T-cell (primary cell): ENCODE measurements at places on chromosomes 3 and 15. TPM values are rescaled to one million over a fixed set of nuclear protein-coding genes. Genes with fewer than 3 reads are reported as not detected.

ZNF619 gene
- 7.3 TPM for total RNA-seq

DNA sequence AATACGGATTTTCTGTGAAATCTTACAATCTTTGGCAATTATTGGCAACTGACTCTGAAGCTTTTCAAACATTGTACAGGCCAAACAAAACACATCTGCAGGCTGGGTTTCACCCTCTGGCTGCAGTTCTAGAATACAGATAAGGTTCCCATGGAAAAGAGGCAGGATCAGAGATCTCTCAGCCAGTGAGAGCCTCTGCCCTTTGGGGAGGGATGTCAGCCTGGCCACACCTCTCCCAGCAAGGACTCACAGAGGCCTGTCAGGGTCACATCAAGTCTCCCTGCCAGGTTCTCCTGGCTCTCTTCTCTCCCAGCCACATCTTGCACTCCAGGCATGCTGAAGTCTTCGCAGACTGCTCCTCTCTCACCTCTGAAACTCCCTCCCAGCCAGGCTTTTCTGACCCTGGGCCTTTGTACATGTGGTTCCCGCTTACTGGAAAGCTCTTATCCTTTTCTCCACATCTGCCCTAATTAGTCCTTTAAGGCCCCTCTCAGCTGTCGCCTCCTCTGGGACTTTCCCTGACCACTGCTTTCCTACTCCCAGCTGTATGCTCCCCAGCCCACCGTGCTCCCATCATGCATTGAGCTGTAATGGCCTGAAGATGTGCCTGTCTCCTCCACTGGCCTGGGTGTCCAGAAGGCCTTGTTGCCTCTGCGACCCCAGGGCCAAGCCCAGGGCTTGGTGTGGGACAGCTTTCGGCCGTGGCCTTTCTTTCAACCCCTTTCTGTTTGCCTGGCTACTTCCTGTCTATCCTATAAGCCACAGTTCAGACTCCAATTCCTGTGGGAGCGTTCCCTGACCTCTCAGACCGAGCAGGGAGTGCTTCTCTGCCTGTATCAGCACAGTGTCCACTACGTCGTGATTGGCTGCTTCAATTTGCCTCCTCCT lies 4.3 kb downstream of the RBP1 start:
- H3K36me3 ChIP-seq: no peaks in the 10 kb centered on the region
- no peak overlapping the region for H3K4me3 ChIP-seq
- H3K27me3 ChIP-seq: peaks cover 26% of the 10 kb centered on the region

RTP4 gene
- total RNA-seq: 6.0 TPM

CAMP gene
- not detected for total RNA-seq

DNA sequence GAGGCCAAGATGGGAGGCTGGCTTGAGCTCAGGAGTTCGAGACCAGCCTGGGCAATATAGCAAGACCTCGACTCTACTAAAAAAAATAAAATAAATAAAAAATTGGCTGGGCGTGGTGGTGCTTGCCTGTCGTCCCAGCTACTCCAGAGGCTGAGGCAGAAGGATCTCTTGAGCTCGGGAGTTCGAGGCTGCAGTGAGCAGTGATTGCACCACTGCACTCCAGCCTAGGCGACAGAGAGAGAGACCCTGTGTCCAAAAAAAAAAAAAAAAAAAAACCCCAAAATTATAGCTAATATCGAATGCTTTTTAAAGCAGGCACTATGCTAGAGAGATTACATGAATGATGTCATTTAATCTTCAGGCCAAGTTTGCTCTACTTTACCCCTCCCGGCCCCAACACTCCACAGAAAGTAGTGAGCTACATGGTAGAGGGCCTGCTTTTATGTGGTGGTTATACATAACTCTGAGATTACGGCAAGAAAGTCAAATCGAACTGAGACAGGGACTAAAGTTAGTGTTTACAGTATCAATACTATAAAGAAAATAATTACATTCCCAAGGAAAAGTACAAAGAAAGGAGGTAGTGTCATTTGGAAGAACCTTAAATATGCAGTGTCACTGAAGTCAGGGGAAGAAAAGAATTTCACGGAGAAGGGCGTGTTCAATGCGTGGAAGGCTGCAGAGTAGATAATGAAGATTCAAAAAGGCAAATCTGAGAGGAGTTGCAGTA lies 1.1 kb downstream of the ADPGK start:
- peak overlapping the region; percentile 88 for H3K27ac ChIP-seq
- H3K4me3 ChIP-seq: peak overlapping the region; percentile 95
- H3K27me3 ChIP-seq: no peaks in the 10 kb centered on the region
- DNase-seq: no peak
- peaks cover 47% of the 10 kb centered on the region for H3K4me1 ChIP-seq

GRCh38 chr3:151346292-151346691 lies 16.9 kb upstream of the P2RY13 start:
- no peak overlapping the region for H3K4me3 ChIP-seq
- H3K27ac ChIP-seq: no peak overlapping the region
- no peaks in the 10 kb centered on the region for H3K36me3 ChIP-seq
- H3K4me1 ChIP-seq: no peaks in the 10 kb centered on the region

DNA sequence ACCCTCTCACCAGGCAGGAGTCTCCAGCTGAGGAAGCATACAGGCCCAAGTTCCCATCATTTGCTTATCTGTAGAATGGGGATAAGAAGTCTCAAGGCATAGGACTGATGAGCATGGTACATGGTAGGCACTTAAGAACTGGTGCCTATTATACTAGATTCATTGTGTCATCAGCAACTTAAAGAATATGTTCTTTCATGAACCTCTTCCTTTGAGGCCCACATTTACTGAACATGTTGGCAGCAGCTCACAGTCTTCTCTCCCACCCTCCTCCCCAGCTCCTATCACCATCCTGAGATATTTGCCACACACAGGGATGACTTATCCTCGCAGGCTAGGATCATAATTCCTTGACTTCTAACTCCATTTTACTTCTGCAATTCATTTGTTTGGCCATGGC lies 142.5 kb downstream of the PDE8A start:
- H3K36me3 ChIP-seq: no peaks in the 10 kb centered on the region
- no peak overlapping the region for H3K27ac ChIP-seq
- no peaks in the 10 kb centered on the region for H3K27me3 ChIP-seq
- H3K4me3 ChIP-seq: no peak overlapping the region

DNA sequence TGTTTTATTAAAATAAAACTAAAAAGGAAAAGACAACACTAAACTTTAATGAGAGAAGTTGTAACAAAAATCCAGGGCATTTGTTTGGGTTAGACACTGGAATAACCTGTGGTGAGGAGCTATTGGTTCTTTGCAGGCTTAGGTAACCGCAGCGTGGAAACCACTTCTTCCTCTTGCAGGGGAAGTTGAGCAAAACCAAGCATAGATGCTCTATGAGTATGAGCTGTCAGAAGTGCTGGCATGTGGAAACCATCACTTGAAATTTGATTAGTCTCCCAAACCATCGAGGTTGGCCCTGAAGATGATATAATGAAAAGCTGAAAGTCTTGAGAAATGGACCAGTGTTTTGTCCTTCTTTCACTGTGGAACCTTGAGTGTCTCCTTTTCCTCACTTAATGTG lies 127.1 kb upstream of the RBMS3 start:
- no peak overlapping the region for H3K27ac ChIP-seq
- no peaks in the 10 kb centered on the region for H3K4me1 ChIP-seq
- DNase-seq: no peak
- H3K27me3 ChIP-seq: no peaks in the 10 kb centered on the region
- H3K36me3 ChIP-seq: no peaks in the 10 kb centered on the region

GRCh38 chr3:188974856-188975599 lies 196.7 kb upstream of the TPRG1 start:
- DNase-seq: no peak
- no peaks in the 10 kb centered on the region for H3K36me3 ChIP-seq
- peaks cover 22% of the 10 kb centered on the region for H3K4me1 ChIP-seq
- peaks cover 5% of the 10 kb centered on the region for H3K27me3 ChIP-seq
- peak overlapping the region; percentile 47 for H3K27ac ChIP-seq

DNA sequence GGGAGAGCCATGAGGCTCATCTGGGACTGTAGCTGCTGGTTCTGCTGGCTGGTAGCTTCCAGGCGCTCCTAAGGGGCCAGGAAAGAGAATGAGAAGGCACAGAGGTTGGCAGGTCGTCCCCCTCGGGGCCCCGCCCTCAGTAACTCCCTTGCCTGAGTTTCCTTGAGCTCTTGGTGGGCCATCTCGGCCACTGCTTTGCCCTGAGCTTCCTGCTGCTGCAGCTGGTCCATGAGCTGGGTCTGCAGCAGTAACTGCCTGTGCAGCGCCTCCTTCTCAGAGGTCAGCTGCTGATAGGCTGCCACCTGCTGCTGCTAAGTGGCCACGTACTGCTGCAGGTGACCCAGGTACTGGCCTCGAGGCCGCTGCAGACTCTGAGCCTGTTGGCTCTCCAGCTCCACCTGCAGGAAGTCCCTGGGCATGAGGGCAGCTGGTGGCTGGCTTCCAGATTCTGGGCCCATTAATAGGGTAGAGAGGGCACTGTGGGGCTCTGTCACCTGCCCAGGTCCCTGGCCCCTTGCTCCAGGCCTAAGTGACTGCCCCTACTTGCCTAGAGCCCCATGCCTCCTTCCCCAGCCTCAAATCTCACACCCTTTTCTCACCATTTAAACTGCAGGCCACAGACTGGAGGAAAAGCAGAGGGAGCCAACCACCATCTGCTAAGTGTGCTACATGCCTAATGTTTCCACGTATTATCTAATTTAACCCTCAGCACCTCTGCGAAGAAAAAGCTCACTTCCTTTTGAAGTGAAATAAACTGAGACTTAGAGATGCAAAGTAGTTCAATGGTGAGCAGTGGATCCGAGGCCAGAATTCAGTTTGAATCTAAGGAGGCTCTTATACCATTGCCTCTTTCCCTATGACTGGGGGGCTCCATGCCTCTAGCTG lies 10.8 kb upstream of the VPS33B start:
- DNase-seq: peak; percentile 48
- H3K4me1 ChIP-seq: peaks cover 7% of the 10 kb centered on the region
- no peaks in the 10 kb centered on the region for H3K27me3 ChIP-seq
- no peak overlapping the region for H3K27ac ChIP-seq
- no peak overlapping the region for H3K4me3 ChIP-seq
- no peaks in the 10 kb centered on the region for H3K36me3 ChIP-seq

- no peaks in the 10 kb centered on the region for H3K4me1 ChIP-seq
- H3K27me3 ChIP-seq: no peaks in the 10 kb centered on the region
- no peak for DNase-seq
- no peak overlapping the region for H3K4me3 ChIP-seq
- no peak overlapping the region for H3K27ac ChIP-seq
- H3K36me3 ChIP-seq: no peaks in the 10 kb centered on the region
Measured at GRCh38 chr3:122533931-122534334, 19.2 kb upstream of the KPNA1 start.

GOLGA6L4 gene
- 2.9 TPM for total RNA-seq

GRCh38 chr3:184977796-184978195 lies 165.8 kb downstream of the VPS8 start:
- no peak overlapping the region for H3K27ac ChIP-seq
- no peak for DNase-seq
- no peaks in the 10 kb centered on the region for H3K4me1 ChIP-seq
- H3K4me3 ChIP-seq: no peak overlapping the region

C3orf22 gene
- not detected for total RNA-seq

TMC3 gene
- total RNA-seq: not detected

GRCh38 chr3:195384952-195385351 lies 57.9 kb downstream of the ACAP2 start:
- H3K36me3 ChIP-seq: no peaks in the 10 kb centered on the region
- no peak overlapping the region for H3K27ac ChIP-seq
- no peak for DNase-seq
- H3K4me3 ChIP-seq: no peak overlapping the region
- H3K4me1 ChIP-seq: no peaks in the 10 kb centered on the region

- no peaks in the 10 kb centered on the region for H3K36me3 ChIP-seq
- no peaks in the 10 kb centered on the region for H3K27me3 ChIP-seq
- H3K4me3 ChIP-seq: no peak overlapping the region
- H3K27ac ChIP-seq: no peak overlapping the region
- peaks cover 5% of the 10 kb centered on the region for H3K4me1 ChIP-seq
- DNase-seq: no peak
Measured at GRCh38 chr3:186990878-186991308, 60.6 kb downstream of the ST6GAL1 start.

C3orf70 gene
- not detected for total RNA-seq

GRCh38 chr3:145981056-145981455 lies 179.9 kb downstream of the PLOD2 start:
- no peak for DNase-seq
- H3K4me1 ChIP-seq: no peaks in the 10 kb centered on the region
- H3K27ac ChIP-seq: no peak overlapping the region
- H3K27me3 ChIP-seq: no peaks in the 10 kb centered on the region
- no peak overlapping the region for H3K4me3 ChIP-seq

DNA sequence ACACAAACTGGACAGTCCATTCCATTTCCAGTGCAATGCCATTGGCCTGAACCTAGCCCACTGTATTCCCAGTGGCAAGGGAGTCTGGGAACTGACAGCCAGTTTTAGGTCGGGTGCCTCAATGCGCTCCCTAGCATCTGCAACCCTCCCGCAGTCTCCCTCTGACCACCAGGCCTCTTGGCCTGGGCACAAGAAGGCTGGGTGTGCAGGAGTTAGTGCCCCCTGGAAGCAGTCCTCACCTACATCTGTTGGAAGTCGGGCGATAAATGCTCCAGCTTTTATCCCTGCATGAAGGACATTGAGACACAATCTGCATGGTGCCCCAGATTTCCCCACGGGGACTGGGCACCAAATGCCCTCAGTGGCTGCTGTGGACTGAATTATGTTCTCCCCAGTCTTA lies 12.7 kb downstream of the C3orf22 start:
- no peak overlapping the region for H3K27ac ChIP-seq
- DNase-seq: no peak

GRAMD2A gene
- not detected for total RNA-seq

ZXDC gene
- total RNA-seq: 58.9 TPM

DNA sequence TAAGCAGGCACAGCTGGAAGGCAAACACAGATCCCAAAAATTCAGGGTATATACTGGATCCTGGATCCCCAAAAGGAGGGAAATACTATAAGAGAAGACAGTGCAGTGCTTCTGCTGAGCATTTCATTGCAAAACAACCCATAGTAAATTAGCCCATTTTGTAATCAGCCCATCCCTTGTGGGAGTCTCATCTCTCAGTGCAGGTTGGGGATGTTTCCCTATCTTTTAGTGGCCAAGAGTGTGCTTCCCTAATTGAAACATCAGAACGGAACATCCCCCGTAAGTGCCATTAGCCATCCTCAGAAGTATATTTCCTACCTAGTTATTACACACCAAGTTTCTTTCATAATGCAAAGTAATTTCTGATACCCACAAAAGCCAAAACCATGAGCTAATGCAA lies 11.2 kb upstream of the MTMR14 start:
- no peaks in the 10 kb centered on the region for H3K27me3 ChIP-seq
- H3K4me1 ChIP-seq: no peaks in the 10 kb centered on the region
- H3K36me3 ChIP-seq: no peaks in the 10 kb centered on the region
- no peak overlapping the region for H3K4me3 ChIP-seq
- no peak overlapping the region for H3K27ac ChIP-seq
- no peak for DNase-seq

DNA sequence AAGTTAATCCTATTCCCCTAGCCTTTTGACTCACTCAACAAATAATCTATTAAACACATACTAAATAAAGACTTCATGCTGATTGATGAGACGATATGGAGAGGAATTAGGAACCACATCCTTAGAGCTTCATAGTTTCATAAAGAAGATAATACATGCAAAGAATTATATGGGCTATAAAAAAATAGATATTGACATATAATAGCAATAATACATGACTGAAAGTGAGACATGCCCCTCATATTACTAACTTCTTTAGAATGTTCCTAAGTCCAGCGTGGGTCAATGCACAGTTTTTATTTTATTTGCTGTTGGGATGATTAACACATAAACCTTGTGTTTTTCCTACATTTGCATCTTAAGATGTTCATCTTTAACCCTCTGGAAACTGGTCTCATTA lies 32.2 kb downstream of the SUCNR1 start:
- H3K27ac ChIP-seq: no peak overlapping the region
- no peaks in the 10 kb centered on the region for H3K36me3 ChIP-seq
- no peak for DNase-seq
- H3K27me3 ChIP-seq: no peaks in the 10 kb centered on the region
- H3K4me3 ChIP-seq: no peak overlapping the region
- H3K4me1 ChIP-seq: no peaks in the 10 kb centered on the region
